ENCODE measurements at places on chromosomes 7 and 10. TPM values are rescaled to one million over a fixed set of nuclear protein-coding genes. Genes with fewer than 3 reads are reported as not detected.

GRCh38 chr7:143979359-143979758, 20.8 kb upstream of the OR6B1 start:
- no peak for DNase-seq

- no peak for DNase-seq
These were observed 736.2 kb downstream of the PARD3 start for GRCh38 chr10:34078745-34079470.

DNA sequence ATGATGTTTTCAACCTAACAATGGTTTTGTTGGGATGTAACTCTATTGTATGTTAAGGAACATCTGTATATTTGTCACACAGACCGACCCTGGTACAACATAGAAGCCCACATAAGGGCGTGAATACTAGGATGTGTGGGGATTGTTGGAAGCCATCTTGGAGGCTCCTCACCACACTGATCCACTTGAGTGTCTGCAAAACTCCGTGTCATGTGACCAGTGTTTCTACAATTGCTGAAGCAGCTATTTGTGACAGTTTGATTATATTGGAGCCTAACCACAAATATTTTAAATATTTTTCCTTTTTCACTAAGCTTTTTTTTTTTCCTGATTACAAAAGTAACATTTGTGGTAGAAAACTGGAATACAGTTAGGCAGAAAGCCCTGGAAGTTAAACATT, 27.9 kb downstream of the RALA start:
- DNase-seq = no peak

DNA sequence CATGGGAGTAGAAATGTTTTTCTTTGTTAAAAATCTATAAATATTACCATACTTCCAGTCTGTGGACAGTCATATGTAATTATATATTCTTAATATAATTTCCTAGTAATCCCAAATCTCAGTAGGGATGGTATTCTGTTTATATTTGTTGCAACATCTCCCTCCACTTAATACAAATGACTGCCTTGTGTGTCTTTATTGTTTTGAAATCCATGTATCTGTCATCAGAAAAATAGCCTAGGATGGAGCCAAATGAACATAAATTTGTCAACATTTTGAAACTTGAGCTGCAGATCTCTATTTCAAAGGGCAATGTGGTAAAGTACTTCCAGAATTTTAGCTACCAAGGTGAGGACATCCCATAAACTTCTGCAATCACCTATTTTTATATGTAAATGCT, 290.7 kb downstream of the TSPAN12 start:
- no peak for DNase-seq

- DNase-seq = no peak
These were observed 42.0 kb upstream of the BRAF start for GRCh38 chr7:140966561-140967233.

- DNase-seq = peak; percentile 86
These were observed 1.8 kb downstream of the KLLN start for GRCh38 chr10:87861566-87861952.

- no peak for DNase-seq
These were observed 173.8 kb upstream of the PLXNA4 start for GRCh38 chr7:132750096-132750495.

- no peak for DNase-seq
These were observed 67.8 kb downstream of the GRB10 start for GRCh38 chr7:50714857-50715256.

DNA sequence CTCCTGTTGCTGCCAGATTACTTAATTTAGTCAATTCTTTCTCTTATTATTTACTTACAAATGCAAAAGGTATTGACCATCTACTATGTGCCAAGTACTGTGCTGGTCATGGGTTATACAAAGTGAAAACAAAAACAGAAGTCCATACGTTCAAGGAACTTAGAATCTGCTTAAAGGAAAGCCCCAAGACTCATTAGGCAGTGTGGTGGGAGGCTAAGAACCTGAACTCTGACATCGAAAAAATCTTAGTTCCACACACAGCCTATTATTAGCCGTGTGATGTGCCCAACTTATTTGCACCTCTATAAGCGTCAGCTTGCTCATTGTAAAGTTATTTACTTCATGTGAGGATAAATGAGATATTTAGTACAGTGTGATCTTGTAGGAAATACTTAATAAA, 227.4 kb upstream of the SORCS1 start:
- no peak for DNase-seq

DNA sequence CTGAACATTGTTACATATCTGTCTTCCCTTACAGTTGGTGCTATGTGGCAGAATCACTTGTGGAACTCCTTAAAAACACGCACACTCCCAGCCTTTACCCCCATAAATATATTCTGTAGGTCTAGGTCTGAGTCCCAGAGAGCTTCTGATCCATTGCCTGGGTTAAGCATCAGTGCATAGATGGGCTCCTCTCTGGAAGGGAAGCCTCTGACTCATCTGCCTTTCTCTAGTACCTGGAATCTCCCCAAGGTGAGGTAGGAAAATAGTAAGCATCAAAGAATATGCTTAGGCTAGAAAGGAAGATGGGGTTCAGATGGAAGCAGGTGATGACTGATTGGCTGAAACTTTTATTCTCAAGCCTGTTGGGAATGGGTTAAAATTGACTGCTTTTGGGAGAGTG, 26.1 kb downstream of the PROSER2 start:
- DNase-seq = no peak

DNA sequence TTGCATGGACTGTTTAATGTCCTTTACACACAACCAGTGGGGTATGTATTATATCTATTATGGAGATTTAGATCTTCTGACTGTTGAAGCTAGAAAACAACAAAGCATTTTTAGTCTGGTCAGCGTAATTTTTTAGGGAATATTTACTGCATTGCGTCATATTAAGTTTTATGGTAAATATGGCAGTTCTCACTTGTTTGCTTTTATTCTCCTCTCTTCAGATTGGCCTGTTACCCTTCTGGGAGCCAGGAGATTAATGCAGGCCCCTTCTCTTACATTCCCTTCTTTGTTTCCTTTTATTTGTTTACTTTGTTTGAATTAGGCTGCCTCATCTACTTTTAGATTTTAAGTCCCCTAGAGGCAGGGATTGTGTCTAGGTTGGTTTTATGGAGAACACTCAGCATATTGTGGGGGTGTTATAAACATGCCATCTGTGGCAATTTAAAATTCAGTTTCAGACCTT, 13.8 kb downstream of the UBE2D1 start:
- DNase-seq = no peak

DNA sequence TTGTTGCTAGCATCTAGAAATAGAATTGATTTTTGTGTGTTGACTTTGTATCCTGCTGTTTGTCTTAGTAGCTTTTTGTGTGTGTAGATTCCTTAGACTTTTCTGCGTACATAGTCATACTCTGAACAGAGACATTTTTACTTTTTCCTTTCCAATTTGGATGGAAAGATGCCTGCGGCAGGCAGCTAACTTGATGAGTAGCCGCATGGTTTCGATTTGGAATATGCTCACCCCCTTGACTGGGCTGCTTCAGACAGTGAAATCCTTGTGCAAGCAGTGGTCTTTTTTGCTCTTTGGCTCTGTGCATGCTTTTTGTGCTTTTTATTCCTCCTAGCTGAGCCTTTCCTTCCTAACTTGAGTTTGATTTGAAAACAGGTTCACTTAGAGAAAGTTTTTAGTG, 71.8 kb downstream of the HHEX start:
- DNase-seq = no peak

Gene SRGN
- total RNA-seq = 30.9 TPM

Gene SAP25
- total RNA-seq = 1.5 TPM

Gene CYP3A5
- 0.78 TPM for total RNA-seq

Gene TRPV5
- not detected for total RNA-seq

Gene COL17A1
- total RNA-seq = 0.49 TPM

Gene GLI3
- 15.6 TPM for total RNA-seq

Gene AKR1C4
- total RNA-seq = not detected

Gene FRAT1
- 6.0 TPM for total RNA-seq

Gene UCN3
- total RNA-seq = not detected

Gene FAM20C
- total RNA-seq = 41.8 TPM

All from thyroid gland (tissue), 4 donors.